ENCODE measurements at places on chromosomes 13 and 19.
A peak's percentile ranks its signal among the peaks of the same experiment; 100 is the strongest.

GRCh38 chr19:45471931-45472562, 4.3 kb downstream of the FOSB start:
- DNase-seq = no peak

- DNase-seq = no peak
Measured at GRCh38 chr19:47417746-47418691, 1.3 kb downstream of the MEIS3 start.

DNA sequence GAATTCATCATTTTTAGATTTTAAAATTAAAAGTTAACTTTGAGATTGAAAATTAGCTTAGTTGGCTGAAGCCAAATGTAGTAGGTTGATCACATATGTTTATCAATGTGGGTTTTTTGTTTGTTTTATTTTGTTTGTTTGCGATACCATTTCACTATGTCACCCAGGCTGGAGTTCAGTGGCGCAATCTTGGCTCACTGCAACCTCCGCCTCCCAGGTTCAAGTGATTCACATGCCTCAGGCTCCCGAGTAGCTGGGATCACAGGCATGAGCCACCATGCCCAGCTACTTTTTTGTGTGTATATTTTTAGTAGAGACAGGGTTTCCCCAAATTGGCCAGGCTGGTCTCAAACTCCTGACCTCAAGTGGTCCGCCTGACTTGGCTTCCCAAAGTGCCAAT, 665.7 kb upstream of the SLC10A2 start:
- DNase-seq = no peak

DNA sequence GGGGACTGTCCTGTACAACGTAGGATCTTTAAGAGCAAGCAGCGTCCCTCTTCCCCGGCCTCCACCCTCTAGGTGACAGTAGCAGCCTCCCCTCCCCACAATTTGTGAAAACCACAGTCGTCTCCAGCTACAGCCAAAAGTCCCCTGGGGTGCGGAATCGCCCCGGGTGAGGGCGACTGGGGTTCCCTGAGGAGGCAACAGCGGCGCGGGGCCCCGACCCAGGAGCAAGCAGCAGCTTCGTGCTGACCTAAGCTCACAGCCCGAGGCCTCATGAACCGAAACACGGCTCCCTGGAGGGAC, 322 bp downstream of the ZNF558 start:
- no peak for DNase-seq

- no peak for DNase-seq
Measured at GRCh38 chr19:2547721-2548120, 71.8 kb downstream of the GADD45B start.

DNA sequence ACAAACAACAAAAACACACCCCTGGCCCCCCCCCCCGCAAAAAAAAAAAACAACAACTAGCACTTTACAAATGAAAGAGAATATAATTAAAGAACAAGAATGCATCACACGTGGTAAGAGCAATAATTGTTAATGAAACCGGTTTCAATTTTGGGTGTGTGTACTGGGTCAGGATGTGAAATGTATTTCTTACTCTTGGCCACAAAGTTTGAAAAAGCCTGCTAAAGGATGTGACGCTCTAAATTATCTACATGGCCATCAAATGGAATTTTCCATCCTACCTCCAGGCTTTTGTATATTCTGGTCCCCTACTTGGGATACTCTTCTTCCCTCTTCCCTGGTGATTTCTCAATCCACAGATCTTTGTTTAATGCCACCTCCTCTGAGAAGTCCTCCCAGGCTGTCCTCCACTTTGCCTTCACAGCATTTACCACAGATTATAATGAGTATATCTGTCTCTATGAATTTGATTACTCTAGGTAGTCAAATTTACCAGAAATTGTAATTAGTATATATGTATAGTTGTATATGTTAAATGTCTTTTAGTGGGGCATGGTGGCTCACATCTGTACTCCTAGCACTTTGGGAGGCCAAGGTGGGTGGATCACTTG, 2.1 kb downstream of the SARS2 start:
- DNase-seq = no peak

- no peak for DNase-seq
Measured at GRCh38 chr13:99043831-99044231, 66.0 kb upstream of the DOCK9 start.

DNA sequence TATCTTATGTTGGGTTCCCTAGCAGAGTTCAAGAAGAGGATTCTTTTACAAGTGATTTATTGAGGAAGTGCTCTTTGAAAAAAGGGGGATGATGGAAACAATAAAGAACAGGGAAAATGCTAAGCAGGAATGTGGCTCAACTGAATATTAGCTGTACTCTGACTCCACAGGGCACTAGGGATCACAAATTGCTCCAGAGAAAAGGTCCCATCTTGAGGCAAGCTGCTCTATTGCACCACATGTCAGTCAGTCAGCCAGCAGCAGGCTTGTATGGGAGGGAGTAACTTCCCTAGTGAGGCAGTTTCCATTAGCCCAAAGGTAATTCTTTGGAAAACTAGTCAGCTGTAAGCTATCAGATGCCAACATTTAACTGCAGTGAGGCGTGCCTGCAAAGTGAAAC, 73.3 kb upstream of the FNDC3A start:
- no peak for DNase-seq

GRCh38 chr19:30688696-30689095, 316.5 kb downstream of the ZNF536 start:
- no peak for DNase-seq

GRCh38 chr19:34475975-34476594, 5.5 kb upstream of the WTIP start:
- no peak for DNase-seq

GRCh38 chr13:27006519-27007161, 165.0 kb downstream of the USP12 start:
- DNase-seq = peak; percentile 66

- no peak for DNase-seq
Measured at GRCh38 chr13:109846185-109846584, 59.8 kb upstream of the IRS2 start.

DNA sequence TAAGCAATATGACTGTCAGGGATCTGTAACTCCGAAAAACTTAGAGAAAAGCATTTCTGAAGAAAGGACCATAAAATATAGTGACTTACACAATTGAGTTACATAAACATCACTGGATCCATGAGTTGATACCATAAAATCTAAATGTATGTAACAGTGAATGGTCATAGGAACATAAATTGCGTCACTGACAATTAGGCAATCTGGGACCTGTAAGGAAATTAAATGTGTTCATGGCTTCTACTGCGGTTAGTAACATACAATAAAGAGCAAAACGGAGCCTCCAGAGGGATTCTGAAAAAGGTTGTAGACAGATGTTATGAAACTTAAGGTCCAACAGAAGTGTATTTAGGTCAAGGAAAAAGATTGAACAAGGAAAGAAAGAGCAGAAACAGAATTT, 27.1 kb downstream of the POU4F1 start:
- no peak for DNase-seq

DNA sequence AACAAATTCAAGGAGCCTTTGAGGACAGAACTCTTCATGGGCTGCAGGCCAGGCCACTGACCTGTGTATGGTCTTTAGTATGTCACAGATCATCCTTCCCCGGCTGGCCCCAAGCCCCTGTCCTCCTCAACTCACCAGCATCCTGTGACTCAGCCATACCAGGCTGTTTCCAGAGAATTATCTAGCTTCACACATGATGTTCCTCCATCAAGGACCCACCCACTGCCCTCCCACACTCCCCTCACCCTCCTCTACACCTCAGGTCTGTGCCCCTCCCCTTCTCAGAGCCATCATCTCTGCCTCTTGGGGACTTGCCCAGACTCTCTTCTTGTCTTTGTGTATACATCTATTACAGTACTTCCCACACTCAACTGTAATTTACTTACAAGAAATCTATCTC, 14.7 kb downstream of the DCT start:
- no peak for DNase-seq

GRCh38 chr13:51035978-51036377, 75.1 kb downstream of the C13orf42 start:
- DNase-seq = no peak

GRCh38 chr13:110215606-110216005, 91.4 kb downstream of the COL4A1 start:
- no peak for DNase-seq

- DNase-seq = no peak
Measured at GRCh38 chr13:113002206-113002912, 33.3 kb downstream of the MCF2L start.

DNA sequence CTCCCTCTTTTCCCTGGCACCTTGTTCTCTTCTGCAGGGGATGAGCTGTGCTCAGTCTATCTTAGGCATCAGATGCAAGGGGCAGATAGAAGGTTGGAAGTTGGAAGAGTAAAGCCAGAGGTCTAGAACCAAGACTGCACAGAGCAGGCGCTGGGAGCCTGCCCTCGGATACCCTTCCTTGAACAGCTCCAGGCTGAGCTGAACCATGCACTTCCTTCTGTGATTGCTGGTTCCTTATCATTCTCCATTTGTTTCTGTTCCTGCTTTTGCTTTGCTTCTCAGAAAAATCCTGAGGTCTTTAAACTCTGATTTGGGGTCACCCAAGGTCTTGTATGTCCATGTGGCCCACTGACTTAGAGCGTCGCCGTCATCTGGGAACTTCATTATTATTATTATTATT, 36.3 kb downstream of the ARHGEF18 start:
- DNase-seq = no peak

DNA sequence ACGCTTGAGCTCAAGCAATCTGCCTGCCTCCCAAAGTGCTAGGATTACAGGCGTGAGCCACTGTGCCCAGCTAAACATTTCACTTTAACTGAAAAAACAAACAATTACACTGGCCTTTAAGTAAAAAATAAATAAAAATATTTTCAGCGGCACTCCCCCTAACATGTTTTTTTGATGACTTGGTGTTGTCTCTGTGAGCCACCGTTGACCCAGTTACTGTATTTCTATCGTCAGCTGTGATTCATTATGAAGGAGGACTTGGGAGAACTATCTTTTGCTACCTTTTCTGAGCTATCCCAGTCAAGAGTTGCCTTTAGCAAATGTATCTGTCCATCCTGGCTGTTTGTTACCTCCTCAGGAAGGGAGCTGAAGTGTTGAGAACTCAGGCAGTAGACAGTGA, 18.5 kb upstream of the C19orf33 start:
- no peak for DNase-seq

GRCh38 chr13:20942938-20943559, 40.5 kb upstream of the XPO4 start:
- DNase-seq = no peak

DNA sequence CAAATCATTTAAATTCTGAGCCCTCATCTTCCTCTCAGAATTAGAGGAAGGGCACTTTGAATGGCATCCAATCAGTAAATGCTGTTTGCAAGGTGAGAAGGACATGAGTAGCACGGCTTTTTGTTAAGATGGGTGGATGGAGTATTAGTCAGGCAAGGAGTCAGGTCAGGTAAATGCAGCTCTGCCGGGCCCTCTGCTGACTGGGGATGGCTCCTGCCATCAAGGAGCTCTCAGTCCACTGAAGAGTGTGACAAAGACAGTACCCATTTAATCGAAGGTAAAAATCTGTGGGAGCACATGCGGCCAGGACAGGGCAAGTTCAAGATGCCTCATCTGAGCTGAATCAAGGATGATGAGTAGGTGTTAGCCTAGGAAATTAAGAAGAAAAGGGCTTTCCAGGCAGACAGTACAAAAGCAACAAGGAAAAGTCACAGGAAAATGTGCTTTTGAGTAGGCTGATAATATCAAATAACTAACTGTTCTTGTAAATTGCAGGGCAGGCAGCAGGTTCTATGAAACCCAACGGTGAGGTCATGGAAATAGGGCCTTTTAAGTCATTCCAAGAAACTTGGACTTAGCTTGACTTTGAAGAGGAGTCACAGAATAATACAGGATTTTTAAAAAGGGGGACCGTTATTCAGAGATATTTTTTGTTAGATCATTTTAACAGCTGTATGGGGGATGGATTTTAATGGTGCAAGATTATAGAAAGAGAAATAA, 670.5 kb upstream of the ARGLU1 start:
- DNase-seq = no peak

DNA sequence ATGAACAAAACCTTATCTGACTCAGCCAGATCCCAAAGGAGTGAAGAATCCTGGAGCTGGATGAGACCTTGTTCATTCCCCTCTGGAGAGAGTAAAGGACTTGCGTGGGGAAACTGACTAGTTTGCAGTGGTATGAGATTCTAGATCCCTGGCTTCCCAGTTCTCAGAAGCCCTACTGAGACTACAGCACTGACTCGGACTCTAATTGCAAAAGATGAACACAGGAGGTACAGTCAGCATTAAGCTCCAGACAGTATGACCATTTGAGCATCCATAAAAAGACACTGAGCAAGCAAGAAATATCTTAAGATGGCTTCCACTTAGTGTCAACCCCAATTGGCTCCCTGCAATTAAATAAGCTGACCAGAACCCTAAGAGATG, 6.8 kb downstream of the ZC3H4 start:
- no peak for DNase-seq

DNA sequence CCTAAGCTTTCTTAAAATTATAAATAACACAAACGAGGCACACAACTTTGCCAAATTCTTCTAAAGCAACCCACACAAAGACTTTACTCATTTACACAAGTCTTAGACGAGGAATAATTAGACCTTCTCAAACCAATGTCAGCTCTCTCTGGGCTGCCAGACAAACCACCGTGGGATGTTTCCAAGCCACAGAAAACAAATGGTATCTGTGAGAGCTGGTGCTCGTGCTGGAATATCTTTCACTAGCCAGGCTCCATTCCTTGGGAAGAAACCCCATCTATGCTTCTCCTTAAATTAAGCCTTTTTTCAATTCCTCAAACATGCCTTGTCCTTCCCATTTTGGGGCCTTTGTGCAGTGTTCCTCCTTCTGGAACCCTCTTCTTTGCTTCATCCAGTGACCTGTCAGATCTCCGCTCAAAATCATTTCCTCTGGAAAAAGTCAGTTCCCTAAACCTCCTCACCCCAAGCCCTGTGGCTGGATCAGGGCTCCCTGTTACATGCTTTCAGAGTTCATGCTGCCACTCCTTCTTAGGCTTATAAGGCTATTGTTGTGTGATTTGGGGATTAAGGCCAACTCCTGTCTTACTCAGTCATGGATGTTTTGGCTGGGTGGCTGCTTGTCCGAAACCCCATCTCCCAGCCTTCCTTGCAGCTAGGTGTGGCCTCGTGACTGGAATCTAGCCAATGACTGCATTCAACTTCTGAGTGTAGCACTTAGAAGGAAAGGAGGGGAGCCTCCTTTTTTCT, 64.2 kb upstream of the GTF2F2 start:
- DNase-seq = peak; percentile 49

GRCh38 chr13:48043789-48044503, 6.4 kb downstream of the NUDT15 start:
- DNase-seq = peak; percentile 17

DNA sequence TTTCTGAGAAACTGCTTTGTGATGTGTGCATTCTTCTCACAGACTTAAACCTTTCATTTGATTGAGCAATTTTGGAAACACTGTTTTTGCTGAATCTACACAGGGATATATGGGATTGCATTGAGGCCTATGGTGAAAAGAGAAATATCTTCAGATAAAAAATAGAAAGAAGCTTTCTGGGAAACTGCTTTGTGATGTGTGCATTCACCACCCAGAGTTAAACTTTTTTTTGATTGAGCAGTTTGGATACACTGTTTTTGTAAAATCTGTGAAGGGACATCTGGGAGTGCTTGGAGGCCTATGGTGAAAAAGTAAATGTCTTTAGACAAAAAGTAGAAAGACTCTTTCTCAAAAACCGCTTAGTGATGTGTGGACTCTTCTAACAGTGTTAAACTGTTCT, 1683.8 kb downstream of the UQCRFS1 start:
- no peak for DNase-seq
